Head of caudate nucleus (tissue), 42 donors: ENCODE measurements at places on chromosomes 2 and 18.

- DNase-seq = no peak
Measured at GRCh38 chr2:24182507-24182906, 7.7 kb downstream of the FAM228A start.

GRCh38 chr2:70095720-70096670 lies 8.7 kb downstream of the PCBP1 start:
- no peak for DNase-seq

DNA sequence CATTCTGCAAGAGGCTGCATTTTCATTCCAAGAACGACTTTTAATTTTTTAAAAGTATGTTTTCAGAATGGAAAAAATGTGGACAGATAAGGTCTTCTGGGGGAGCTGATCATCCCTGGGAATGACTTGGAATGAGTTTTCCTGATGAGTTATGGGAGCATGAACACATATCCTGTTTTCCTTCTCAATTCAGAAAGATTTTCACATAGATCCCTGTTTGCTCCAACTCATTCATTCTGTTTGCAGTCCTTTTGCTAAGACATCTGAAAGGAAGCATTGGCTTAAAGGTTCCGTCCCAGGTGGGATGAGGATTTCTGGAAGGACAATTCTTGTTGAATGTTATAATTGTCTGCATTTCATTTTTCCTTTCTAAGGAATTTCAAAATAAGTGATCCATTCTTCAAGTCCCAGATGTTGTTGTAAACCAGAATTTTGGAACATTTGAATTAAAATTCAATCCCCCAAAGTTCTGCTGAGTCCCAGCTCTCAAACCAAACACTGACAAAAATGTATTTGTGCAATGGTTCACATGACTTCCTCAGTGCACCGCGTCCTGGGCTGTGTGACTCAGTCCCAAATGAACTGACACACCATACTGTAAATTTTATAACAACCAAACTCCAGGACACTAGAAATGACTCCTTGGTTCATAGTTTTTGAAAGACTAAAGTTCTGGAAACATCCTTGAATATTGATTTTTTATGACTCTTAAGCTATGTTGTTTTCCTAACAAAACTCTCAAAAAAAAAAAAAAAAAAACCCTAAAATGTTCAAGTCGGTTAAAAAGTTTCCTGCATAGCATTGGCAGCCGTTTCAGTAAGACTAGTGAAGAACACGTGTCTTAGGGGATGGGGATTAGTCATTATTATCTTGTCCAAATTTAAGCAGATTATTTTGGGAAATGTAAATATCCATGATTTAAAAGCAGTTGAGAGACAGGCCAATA lies 281.8 kb upstream of the TCF4 start:
- DNase-seq = no peak

- no peak for DNase-seq
Measured at GRCh38 chr2:49032936-49033335, 121.4 kb downstream of the FSHR start.

GRCh38 chr2:99854236-99854852 lies 288.0 kb downstream of the AFF3 start:
- DNase-seq = no peak

- no peak for DNase-seq
Measured at GRCh38 chr2:18299423-18300212, 260.8 kb downstream of the RDH14 start.

DNA sequence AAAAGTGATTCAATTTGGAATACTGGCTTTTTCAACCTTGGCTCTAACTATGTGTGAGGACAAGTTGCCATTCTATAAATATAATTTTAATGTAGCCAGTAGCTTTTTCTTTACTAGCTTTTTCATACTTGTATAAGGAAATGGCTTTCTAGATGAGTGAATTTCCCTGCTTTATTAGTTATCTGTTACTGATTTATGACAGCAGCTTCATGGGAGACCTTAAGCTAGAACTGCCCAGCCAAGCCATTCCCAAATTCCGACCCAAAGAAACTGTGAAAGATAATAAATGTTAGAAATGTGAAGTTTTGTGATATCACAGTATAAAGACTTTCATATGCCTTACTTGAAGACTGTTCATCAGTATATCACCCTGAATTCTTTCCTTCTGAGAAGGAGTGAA lies 32.3 kb downstream of the BABAM2 start:
- no peak for DNase-seq

DNA sequence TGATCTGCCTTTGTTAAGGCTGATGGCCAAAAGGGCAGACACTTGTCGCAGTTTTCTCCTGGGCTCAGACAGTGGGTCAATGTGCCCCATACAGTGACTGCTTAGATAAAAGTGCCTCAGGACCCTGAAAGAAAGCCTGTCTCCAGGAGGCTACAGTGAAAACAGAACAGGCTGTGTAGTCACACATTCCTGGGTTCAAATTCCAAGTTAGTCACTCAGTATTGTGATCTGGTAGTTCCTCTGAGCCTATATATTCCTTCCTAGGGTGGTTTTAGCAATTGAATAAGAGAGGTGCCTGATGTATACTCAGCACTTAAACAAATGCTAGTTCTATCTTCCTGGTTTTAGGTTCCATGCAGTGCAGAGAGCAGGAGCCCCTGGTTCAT lies 54.4 kb downstream of the RPL37A start:
- no peak for DNase-seq
